ENCODE measurements at places on chromosomes 3 and 15.

DNA sequence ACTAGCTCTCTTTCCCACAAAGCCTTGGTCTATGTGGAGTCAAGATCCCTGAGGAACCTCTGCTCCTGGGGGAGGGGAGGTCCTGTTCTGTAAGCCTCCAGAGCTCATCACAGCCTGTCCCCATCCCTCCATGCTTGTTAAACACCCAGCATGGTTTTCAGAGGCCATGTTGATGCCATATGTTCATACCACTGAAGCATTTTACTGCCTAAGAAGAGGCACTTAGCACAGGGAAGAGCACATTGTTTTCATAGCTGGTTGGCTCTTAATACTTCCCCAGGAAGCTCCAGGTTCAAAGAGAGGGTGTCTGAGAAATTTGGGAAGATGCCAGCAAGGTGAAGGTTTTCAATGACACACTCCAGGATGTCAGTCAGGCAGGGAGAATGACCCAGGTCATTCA lies 25.6 kb downstream of the CPNE4 start:
- DNase-seq: no peak

- no peak for DNase-seq
Observed at GRCh38 chr15:45980366-45980765, 345.5 kb downstream of the SQOR start.

GRCh38 chr3:45275006-45275704 lies 49.1 kb upstream of the TMEM158 start:
- no peak for DNase-seq

GRCh38 chr15:99978426-99978825 lies 245.2 kb upstream of the LYSMD4 start:
- no peak for DNase-seq

GRCh38 chr15:100008258-100008657 lies 275.0 kb upstream of the LYSMD4 start:
- no peak for DNase-seq

GRCh38 chr15:47206358-47206978 lies 510.8 kb upstream of the SEMA6D start:
- no peak for DNase-seq

GRCh38 chr15:60479361-60480110 lies 594 bp upstream of the ICE2 start:
- DNase-seq: no peak

DNA sequence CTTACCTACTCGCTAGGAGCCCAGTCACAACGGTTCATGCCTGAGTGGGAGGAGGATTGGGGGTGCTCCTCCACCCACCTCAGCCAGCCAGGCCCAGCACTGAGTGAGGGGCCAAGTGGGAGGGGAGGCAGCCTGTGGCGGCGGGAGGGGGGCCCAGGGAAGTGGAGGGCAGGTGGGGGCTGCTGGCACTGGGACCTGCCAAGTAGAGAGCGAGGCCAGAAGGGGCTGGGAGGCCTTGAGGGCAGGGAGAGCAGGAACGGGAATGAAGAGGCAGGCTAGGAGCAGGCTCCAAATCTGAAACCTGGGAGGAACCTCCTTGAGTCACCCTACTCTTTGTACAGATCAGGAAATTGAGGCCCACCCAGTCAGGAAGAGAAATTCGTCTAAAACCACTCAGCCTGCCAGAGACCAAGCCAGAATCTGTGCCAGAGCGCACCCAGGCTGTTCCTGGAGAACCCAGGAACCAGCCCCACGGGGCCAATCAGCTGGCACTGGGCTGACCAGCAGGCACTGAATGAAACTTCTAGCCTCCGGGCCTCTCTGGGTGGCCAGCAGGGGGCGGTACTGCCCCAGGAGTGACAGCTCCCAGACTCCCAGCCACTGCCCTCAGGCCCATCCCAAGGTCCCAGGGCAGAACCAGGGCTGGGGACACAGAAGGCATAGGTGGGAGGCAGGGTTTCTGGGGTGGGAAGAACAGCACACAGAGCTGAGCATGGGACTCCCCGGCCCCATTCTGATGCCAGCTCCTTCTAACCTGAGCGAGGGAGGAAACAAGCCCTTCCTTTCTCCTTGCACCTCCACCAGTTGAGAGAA lies 14.8 kb upstream of the CYP11A1 start:
- peak; percentile 67 for DNase-seq

DNA sequence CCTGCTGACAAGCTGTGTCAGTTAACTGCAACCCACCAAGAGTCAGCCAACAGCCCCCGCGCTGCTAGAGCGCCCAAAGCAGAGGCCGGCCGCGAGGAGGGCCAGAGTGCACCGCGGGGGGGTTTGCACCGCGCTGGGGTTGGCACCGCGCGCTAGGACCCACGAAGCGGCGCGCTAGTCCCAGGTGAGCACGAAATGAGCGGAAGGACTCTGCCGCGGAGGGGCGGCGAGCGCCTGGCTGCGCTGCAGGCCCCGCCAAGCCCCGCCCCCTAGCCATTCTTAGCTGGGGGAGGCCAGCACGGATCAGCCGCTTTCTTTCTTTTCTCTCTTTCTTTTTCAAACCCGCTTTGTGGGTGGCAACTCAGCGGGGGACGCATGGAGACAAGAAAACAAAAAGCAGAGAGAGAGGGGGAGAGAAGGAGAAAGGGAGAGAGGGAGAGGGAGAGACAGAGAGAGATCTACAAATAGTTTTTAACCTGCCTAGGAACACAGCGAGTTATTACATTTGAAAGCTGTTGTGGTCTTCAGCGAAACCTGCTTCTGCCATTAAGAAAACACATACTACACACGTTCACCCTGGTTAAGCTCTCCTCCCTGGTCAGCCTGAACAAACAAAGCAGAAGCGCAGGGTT lies 6.9 kb upstream of the FOXB1 start:
- peak; percentile 29 for DNase-seq

DNA sequence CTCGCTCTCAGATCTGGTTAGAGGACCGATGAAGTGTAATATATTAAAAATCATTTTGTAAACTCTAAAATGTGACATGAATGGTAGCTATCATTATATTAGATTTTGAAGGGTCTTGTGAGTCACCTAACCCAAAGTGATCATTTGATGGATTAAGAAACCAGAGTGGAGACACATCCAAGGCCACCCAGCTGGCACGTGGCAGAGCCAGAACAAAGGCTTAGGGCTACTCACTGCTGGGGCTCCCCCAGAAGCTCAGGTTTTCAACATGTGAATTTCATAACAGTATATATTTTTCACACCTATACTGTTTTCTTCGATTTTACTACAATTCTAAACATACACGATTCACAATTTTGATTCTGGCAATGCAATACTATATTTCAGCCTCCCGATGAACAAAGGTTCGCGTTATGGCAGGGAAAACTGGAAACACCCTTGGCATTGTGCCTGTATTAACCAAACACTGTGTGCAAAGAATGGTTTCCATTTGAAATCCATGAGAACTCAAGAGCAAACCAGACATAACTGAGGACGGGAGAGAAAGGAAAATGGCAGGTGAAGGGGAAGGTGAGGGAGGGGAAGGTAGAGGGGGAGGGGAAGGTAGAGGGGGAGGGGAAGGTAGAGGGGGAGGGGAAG lies 88.9 kb downstream of the ADAMTS17 start:
- DNase-seq: no peak

- no peak for DNase-seq
Observed at GRCh38 chr3:105496343-105496742, 129.6 kb downstream of the ALCAM start.

GRCh38 chr3:69197455-69197854 lies 75.1 kb upstream of the LMOD3 start:
- DNase-seq: no peak

- DNase-seq: no peak
Observed at GRCh38 chr15:67937153-67937761, 97.4 kb upstream of the RNU6-1 start.

DNA sequence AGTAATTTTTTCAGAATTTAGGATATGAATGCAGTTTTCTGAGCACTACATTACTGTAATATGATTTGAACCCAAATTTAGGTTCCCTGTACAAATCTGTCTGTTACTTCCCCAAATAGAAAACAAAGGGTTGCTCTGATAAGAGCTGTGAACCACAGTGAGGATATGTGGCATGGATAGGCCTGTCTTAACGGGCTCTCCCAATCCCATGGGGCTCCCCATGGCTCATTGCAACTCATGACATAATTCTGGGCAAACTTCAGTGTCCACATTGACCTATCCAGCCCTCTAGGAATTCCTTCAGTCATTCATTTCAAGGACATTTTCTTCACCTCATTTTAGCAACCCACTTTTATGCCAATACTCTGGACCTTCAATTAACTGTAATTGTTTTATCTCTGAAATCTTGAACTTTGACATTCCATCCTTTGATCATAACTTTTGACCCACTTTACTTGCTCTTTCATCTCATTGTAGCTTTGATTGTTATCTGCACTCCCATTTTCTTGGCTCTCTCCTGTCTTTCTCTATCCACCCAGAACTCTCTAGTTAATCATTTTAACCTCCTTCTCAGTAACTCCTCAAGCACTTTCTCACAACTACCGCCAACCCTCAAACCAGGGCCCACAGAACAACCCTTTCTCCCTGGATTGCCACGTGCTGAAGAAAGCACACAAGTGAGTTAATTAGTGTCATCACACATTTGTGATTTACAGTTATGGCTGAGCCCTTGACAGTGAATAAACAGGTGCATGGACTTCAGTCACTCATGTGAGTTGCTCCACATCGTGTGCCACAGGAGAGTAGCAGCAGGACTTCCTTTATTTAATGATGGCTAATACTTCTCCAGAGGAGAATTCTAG lies 94.9 kb upstream of the AADACL2 start:
- DNase-seq: no peak

- no peak for DNase-seq
Observed at GRCh38 chr3:183486472-183486871, 58.1 kb upstream of the MCF2L2 start.

- DNase-seq: no peak
Observed at GRCh38 chr15:65054333-65055200, 9.4 kb downstream of the SLC51B start.

DNA sequence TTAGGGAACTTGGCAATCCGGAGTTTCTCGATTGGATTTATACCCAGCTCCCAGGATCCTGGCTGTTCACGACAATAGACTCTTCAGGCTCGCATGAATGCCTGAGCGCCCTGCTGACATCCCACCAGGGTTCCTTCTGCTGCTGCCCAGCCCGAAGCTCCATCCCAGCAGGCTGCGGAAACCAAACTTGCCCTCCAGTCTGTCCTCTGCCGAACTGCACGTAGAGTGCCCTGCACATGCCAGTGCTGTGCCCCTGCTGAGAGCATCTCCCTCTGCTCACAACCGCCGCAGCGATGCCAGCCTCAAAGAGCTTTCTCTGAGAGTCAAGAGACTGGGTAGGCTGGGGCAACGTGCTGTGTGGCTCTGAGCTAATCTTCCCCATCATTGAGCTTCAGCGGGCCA lies 6.9 kb downstream of the ADAMTS7 start:
- no peak for DNase-seq

DNA sequence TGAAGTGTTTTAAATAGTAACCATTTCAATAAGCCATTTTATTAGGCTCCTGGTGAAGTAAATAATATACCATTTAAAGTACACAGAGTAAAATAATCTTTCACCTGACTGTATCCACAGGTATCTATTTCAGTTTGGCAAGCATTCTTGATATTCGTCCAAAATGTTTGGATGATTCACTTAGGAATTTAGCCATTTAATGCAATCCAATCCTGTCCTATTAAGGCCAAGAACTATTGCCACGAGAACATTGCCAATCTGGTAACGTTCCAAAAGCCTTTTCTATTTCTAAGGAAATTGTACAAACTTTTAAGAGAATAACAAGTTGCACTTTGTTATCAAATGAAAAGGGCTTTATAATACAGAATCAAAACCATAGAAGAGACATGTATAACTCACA lies 209.8 kb upstream of the THRB start:
- no peak for DNase-seq

- no peak for DNase-seq
Observed at GRCh38 chr3:188437926-188438325, 284.0 kb downstream of the LPP start.

GRCh38 chr3:186534113-186534669 lies 10.0 kb downstream of the CRYGS start:
- DNase-seq: no peak

- no peak for DNase-seq
Observed at GRCh38 chr3:139533781-139534454, 5.6 kb downstream of the RBP1 start.

DNA sequence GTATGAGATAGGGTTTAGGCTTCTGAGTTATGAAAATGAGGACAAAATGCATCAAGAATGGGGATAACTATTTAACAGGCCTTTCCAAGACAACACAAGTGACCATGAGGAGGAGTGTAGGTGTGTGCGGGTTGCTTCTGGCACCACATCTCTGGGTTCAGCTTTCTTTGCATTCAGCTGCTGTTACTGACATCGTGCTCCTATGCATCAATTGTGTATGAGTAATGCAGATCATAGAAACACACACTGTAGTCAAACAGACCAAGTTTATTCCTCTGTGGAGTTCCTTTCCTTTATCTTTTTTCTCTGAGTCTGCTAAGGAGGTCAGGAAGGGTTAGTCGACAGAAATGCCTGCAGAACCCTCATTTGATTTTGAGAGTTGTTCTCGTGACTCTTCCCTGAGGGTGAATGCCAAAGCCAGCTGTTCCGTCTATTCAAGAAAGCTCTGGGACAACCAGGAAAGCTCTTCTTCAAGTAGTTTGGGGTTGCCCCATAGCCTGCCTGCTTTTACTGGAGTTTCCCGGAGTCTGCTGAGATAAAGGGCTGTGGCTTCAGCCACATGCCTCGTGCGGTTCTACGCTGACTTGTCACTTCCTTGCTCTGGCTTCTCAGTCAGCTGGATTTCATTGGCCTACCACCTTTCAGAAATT lies 136.7 kb upstream of the TLE3 start:
- no peak for DNase-seq

DNA sequence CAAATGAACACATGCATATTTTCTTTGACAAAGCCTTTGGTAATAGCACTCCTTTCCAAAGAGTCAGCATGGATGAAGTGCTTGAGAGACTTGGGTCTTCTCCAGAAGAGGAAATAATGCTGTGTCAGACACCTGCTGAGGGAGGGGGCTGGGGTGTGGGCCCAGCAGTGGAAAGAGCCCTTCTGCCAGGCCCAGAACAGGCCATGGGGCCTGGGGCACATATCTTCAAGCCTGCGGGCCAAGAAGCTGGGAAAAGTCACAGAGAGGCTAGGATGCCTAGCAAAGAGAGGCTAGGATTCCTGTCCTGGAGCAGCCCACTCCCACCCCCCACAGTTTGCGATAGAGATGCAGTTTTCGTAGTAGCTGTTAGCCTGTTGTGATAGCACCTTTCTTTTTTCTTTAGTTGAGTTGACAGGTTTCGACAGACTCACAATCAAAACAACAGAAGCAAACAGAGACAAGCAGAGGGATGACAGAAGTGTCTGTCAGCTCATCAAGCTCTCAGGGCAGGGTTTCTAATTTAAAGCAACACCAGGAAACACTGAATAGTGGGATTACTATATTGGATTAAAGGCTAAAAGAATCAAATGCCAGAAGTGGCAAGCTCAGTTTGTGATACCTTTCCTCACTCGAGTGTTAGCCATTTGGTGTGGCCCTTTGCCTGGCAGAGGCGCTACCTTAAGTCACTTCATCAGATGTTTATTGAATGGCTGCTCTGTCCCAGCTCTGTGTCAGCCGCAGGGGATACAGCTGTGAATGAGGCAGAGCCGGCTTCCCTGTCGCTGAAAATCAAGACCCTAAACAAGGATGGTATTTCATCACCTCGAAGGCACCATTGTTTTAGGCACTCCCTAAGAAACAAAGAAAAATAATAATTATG lies 19.0 kb downstream of the CMTM7 start:
- no peak for DNase-seq

GRCh38 chr3:87069971-87070370 lies 79.0 kb upstream of the VGLL3 start:
- no peak for DNase-seq
